ENCODE measurements at places on chromosomes 3 and 15.

DNA sequence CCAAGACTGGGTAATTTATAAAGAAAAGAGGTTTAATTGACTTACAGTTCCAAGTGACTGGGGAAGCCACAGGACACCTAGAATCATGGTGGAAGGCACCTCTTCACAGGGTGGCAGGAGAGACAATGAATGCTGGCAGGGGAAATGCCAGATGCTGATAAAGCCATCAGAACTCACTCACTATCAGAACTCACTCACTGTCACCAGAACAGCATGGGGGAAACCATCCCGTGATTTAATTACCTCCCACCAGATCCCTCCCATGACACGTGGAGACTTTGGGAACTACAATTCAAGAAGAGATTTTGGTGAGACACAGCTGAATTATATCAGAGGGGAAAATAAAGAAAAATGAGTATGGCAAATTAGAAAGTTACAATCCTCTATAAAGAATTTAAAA is 310.9 kb downstream of the BCHE start:
- DNase-seq: no peak

DNA sequence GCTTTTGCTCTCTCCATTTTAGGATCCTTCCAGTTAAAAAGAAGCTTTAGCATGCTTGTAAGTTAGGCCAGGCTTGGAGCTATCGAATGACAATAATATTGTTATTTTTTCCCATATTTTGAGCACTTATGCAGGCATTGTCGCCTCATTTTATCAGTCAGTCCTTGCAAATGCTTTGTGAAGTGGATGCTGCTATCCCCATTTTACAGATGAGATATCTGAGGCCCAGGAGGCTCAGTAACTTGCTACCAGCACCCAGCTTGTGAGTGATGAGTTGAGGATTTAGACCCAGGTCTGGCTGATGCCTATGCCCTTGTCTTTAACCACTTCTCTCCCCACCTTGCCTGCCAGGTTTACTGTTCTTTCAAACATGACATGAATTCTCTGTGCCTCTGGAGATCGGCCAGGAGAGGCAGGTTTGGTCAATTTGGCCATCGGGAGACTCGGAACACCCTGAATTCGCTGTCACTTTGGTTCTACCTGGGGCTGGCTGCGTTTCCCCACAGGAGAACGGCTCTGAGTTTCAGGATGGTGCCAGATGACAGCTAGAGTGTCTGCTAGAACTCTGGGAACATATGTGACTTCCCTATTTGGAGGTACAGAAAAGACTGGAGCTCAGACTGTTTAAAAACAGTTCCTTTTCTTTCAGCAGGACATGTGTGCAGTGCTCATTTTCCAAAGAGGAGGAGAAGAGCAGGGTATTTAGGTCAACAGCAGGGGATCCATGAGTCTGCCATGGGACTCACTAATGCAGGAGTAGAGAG is 25.5 kb upstream of the ZNF710 start:
- DNase-seq: no peak

DNA sequence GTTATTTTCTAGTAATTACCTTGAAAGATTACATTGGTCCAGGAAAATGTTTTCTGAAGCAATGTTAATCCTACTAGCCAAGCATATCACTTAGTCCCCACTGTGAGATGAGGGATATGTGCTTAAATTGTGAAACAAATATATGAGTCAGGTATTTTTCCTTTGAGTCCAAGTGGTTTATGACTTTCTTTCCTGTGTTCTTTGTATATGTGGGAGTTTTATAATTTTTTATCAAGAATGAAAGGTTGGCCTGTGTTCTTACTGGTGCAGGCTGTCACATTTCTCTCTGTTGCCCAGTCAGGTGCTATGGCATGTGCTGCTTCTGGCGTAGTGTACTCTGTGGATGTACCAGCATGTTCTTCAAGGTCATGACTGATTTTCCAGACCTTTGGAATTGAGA is 147.4 kb downstream of the CMSS1 start:
- no peak for DNase-seq

DNA sequence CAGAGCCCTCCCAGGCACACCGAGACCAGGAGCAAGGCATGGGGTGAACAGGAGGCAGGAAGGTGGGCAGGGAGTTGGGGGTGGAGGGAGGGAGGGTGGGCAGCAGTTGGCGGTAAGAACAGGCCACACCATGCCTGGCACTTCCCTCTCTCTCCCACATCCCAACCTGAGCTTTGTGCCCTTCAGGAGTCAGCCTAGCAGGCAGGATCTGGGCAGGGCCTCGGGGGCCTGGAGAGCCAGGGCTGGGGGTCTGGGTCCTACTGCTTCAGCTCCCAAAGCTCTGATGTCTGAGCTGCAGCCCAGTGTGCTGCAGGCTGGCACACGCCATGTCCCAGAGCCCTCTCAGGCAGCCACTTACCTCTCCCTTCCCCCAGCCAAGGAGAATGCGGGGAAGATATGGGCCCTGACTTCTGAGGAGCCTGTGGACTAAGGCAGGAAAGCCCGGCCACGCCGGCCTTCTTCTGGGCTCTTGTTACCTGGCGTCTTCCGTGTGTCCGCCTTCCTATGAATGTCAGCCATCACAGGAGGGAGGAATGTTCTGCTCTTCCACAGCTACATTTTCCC is 2.9 kb upstream of the MYL3 start:
- no peak for DNase-seq

- no peak for DNase-seq
Measured at GRCh38 chr3:14539742-14540491, at the start of gene GRIP2. GRIP2 (minus strand) TSS chr3:14540342; CDS start chr3:14540308, 34 bp downstream.

- no peak for DNase-seq
Measured at GRCh38 chr3:183730361-183730760, 32.8 kb downstream of the YEATS2 start.

DNA sequence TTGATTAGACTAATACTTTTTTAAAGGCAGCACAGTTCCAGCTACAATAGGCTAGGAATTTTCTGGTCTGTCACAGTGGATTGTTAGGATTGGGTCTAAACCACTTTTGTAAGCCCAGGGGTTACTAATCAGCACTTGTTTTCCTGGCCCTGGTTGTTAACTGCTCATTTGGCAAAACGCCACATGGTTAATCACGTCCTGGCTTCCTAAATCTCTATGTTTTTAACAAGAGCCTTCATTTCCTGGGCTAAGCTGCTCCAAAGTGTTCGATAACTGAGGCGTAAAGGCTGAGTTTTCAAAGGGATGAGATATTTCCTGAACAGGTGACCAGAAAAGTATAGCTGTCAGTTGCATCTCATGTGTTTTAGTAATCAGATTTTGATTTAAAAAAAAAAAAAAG is 38.9 kb upstream of the CLRN1 start:
- no peak for DNase-seq

GRCh38 chr3:185724251-185724650 is 100.6 kb downstream of the IGF2BP2 start:
- DNase-seq: no peak

DNA sequence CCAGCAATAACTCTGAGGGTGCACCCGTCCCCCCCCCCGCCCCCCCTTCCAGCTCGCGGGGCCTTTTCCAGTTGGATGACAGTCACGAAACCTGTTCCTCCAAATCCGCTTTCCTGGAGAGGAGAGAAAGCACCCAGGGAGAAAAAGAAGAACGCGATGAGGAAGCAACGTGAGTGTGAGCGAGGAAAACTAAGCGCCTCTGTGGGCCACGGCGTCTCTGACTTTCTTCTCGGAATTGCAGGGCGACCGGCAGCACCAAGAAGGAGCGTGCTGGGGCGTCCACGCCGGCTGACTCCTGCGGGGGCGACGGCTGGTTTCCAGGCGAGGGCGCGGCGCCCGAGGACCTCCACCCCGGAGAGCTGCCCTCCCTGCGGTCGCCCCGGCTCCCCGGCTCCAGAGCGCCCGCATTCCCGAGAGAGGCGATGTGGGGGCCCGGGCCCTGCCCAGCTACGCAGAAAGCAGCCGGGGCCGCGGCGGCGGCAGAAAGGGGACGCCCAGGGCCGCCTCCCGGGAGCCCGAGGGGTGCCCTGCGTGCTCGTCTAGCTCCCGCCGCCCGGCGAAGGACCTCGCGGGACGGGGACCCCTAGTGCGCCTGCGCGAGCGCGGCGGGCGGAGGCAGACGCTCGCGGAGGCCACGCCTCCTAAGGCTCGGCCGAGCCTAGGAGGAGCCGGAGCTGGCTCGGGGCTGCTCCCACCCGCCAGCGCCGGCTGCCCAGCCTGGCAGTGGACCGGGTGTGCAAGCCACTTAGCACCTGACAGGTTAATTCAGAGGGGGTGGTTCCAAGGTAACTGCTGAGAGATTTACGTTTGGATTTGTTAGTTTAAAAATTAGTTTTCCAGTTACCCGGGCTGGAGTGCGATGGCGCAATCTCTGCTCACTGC is 15.3 kb upstream of the ADIPOQ start:
- DNase-seq: peak; percentile 87

- no peak for DNase-seq
Measured at GRCh38 chr3:174020156-174020555, 622.6 kb downstream of the NLGN1 start.

GRCh38 chr3:153547970-153548369 is 385.9 kb downstream of the RAP2B start:
- no peak for DNase-seq

DNA sequence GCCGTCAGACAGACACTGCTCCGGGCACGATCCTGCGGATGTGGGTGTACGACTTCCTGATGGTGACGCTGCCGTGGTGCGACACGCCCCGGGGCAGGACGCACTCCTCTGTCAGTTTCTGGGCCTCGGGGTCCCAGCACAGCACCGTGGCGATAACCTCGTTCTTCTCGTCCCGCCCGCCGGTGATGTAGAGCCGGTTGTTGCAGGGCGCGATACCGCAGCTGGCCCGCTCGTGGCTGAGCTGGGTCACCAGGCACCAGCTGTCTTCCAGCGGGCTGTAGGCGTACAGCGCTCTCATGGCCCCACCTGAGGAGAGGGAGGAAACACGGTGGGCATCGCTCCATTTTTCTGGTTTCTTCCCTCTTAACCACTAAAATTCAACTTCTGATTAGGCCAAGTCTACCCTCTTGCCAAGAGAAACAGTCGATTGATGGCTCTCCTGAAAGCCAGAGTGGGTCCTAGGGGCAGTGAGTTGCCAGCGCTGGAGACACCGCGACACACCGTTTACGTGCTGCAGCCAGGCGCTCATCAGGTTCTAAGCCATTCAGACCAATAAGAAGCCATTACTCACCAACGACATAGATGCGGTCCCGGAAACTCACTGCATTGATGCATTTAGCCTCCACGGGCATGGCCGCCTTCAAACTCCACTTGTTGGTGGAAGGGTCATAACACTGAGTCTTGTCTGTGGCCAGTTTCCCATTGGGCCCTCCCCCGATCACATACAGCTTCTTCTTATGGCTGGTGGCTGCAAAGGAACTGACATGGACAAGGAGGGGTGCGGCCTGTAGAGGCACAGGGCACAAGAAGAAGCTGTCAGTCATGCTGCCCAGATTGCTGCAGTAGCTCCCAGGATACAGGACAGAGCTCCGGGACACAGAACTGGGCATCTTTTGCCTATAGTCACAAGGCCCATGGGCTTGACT is 63.3 kb downstream of the KLHL6 start:
- no peak for DNase-seq

- no peak for DNase-seq
Measured at GRCh38 chr3:36900474-36901443, 44.1 kb downstream of the TRANK1 start.

GRCh38 chr3:62451211-62451887 is 78.0 kb upstream of the FEZF2 start:
- DNase-seq: no peak

- no peak for DNase-seq
Measured at GRCh38 chr3:20546636-20547035, 360.6 kb upstream of the SGO1 start.

DNA sequence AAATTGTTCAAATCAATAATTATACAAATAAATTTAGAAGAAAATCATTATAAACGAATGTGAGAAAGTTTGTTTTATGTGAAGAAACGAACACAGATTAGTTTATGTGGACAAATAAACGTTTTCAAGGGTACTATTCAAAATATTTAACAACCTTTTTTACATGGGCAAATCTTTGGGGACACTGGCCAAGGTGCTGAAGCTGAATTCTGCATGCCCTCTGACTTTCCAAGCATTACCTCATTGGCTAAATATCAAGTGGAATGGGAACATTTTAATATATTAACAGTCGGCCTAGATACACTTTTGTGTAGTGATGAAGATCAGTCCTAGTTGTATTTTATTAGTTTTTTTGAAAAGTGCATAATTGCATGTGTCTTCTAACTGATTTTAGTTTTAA is 636.4 kb upstream of the DPPA4 start:
- DNase-seq: no peak

DNA sequence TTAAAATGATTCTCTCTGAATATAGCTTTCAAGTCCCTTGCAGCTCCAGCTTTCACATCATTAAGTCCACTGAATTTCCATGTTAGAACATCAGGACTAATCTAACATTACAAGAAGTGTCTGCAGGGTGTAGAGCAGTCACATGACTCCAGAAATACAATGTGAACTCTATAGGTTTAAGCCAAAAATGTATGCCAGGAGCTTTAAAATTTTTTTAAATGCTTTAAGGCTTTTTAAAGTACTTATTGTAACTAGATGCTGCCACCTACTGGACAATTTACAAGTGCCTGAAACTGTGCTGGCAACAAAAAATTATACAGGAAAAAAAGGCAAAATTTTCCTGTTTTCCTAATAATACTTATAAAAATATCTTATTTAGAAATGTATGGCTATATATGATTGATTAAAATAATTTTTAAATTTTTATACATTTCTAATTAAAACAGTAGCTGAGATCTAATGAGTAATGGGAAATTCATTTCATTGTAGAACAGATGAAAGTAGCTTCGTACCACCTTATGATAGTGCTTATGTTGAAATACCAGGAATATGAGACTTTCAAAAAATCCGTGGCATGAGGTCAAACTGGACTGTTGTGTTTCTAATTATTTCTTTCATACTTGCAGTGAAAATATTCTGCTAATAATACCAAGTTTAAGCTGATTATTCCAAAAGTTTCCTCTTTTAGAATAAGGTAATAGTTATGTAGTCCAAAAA is 25.7 kb downstream of the FSIP1 start:
- DNase-seq: peak; percentile 51

GRCh38 chr15:61480863-61481262 is 251.8 kb upstream of the RORA start:
- DNase-seq: no peak

- DNase-seq: no peak
Measured at GRCh38 chr3:196238612-196239560, 22.6 kb downstream of the SLC51A start.

DNA sequence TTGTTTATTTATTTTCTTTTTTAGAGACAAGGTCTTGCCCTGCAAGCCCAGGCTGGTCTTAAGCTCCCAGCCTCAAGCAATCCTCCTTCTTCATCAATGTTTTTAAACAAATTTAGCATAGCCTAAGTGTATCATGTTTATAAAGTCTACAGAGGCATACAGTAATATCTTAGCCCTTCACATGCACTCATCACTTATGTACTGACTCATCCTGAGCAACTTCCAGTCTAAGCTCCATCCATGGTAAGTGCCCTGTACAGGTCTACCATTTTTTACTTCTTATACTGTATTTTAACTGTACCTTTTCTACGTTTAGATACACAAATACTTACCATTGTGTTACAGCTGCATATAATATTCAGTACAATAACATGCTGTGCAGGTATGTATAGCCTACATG is 860.0 kb downstream of the FHIT start:
- DNase-seq: no peak

- DNase-seq: no peak
Measured at GRCh38 chr15:42378011-42378410, 18.7 kb downstream of the CAPN3 start.
